Jurkat, Clone E6-1 (cell line): ENCODE measurements at places on chromosomes 5 and 9.

GRCh38 chr5:74222806-74223205 lies 417.7 kb downstream of the ENC1 start:
- no peak for DNase-seq

DNA sequence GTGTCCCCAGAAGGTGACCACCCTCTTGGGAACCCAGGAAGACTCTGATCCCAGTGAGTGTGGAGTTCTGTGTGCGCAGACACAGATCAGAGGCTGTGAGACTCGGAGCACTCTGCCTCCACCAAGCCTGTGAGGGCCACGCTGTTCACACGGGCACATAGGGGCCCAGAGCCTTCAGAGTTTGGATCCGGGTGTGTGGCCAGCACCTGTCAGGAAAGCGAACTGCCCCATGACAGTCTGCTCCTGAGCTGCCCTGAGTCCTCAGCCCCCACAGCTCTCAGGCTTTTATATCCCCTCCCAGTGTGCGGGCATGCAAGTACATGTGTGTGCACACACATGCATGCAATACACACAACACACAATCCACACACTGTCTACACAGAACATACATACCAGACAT lies 161.8 kb upstream of the IRX2 start:
- DNase-seq = no peak

GRCh38 chr5:1770443-1770802 lies 29.2 kb downstream of the MRPL36 start:
- no peak for DNase-seq

DNA sequence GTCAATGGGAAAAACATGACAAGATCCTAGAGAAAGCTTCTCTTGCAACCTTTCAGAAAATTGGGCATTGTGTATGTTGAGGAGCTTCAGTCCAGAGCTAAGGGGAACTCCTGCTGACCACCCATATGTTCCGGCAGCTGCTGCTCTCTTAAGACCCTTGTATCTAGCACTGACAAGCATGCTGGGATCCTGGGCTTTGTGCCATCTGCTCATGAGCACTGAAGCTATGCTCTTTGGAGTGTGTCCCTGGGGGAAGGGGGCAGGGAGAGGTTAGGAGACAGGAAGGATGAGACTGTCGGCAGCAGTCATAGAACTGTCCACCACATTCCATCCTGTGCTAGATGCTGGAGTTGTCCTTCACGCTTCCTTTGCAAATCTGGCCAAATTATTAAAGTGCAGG lies 109.3 kb downstream of the JAKMIP2 start:
- DNase-seq = no peak

GRCh38 chr5:32710550-32711361 lies at the start of gene NPR3:
Gene NPR3 (plus strand): TSS chr5:32711321. CDS start chr5:32711777, 456 bp downstream.
- no peak for DNase-seq

DNA sequence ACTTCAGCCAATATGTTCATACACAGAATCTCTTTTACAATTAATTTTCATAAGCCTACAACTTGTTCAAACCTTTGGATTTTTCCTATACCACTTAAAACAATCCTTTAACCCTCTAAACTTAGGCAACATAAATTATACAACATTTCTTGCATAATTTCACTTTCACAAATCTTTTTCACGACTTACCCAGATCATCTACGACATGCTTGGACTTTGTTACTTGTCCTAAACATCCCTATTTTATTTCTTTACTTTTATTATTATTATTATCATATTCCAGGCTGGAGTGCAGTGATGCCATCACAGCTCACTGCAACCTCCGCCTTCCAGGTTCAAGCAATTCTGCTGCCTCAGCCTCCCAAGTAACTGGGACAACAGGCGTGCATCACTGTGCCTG lies 68.0 kb downstream of the CACNA1B start:
- DNase-seq = peak; percentile 9

GRCh38 chr9:111815285-111816070 lies 20.7 kb upstream of the SHOC1 start:
- DNase-seq = no peak

GRCh38 chr5:168598639-168599038 lies 19.5 kb upstream of the PANK3 start:
- peak; percentile 64 for DNase-seq

- no peak for DNase-seq
Measured at GRCh38 chr5:127844581-127845021, 141.4 kb downstream of the CCDC192 start.

GRCh38 chr5:6251565-6252102 lies 126.7 kb downstream of the MED10 start:
- DNase-seq = no peak

- no peak for DNase-seq
Measured at GRCh38 chr9:22921742-22922141, 475.1 kb downstream of the DMRTA1 start.

DNA sequence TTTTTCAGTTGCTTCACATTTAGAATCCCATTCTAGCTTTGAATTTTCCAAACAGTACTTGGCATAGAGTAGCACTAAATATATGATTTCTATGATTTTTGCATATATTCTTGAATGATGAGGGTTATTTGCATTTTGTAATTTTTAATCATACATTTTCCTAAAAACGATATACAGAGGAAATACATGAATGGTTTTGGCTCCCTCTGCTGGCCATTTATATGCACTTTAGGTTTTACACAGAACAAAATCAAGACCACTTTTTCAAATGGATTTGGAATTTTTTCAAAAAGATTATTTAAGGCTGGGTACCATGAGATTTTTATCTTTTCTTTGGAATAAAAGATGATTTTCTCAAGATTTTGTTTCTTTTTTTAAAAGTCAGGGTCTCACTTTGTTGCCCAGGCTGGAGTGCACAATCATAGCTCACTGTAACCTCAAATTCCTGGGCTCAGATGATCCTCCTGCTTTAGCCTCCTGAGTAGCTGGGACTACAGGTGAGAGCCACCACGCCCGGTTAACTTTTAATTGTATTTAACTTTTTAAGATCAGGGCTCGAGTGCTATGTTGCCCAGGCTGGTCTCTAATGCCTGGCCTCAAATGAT lies 16.7 kb upstream of the COMMD10 start:
- peak; percentile 62 for DNase-seq

DNA sequence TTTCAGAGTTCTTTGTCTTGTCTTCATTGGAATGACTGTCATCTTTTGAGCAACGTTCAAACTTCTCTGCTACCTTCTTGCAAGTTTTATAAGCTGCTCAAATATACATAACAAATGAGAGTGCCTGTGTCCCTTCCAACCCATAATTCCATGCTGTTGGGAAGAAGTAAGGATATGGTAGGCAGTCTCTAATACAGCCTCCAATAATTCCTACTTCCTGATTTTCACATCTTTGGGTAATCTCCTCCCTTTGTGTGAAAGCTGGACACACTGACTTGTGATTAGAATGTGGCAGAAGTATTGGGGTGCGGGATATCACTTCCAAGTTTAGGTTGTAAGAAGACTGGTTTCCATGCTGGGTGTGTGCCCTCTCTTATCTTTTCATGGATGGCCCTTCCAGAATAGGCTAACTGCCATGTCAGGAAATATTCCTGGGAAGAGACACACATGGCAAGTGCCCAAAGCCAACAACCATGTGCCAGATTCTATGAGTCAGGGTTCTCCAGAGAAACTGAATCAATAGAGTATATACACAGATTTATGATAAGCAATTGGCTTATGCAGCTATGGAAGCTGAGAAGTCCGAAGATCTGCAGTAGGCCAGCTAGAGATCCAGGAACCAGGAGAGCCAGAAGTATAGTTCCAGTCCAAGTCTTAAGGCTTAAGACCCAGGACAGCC lies 531.3 kb downstream of the NTRK2 start:
- no peak for DNase-seq

- DNase-seq = no peak
Measured at GRCh38 chr5:178831049-178831448, 28.7 kb upstream of the ZNF354B start.

- no peak for DNase-seq
Measured at GRCh38 chr5:82537687-82538306, 259.6 kb upstream of the RPS23 start.

GRCh38 chr9:4010309-4010708 lies 289.6 kb downstream of the GLIS3 start:
- DNase-seq = no peak
